ENCODE measurements at places on chromosomes 11 and 22. TPM values are rescaled to one million over a fixed set of nuclear protein-coding genes. Genes with fewer than 3 reads are reported as not detected.

DNA sequence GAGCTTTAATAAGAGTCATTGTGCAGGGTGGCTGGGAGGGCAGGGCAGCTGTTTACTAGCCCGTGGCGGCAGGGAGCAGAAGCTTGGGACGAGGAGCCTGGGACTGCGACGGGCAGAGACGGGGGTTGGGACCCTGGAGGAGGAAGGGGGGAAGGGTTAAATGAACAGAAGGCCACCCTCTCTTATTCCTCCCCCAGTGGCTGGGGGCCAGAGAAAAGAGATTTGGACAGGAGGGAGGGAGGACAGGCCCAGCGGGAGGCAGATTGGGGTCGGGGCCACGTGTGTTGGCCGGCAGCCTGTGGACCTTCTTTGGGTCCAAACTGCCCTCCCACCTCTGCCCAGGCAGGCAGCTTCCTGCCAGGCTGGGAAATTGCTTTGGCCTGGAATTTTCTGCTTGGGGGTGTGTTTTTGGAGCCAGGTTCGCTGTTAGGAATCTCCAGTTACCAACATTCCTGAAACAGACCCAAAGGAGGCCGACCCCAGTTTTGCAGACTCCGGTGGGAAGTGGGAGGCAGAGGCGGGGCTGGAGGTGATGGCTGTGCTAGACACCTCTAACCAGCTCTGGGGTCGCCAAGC is 50.2 kb downstream of the APOL3 start:
- no peak for DNase-seq

DNA sequence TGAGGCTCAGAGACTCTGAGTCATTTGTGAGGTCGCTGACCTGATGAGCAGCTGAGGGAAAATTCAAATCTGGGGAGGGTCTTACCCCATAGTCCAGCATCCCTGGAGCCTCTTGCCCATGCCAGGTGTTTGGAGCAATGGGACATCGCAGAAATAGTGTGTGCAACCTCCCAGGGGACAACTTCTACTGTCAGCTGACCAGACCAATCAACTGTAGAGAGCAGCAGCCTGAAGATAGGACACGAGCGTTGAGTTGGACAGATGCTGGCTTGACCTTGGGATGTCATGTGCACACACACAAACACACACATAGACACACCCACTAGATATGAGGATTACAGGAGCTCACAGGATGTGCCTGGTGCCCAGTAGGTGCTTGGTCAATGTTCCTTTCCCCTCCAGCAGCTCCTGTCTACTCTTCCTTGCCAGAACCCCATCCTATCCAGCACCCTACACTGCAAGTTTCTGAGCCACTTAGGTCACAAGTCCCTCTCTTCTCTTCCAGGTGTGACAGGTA is 59.1 kb upstream of the MPEG1 start:
- DNase-seq: no peak

DNA sequence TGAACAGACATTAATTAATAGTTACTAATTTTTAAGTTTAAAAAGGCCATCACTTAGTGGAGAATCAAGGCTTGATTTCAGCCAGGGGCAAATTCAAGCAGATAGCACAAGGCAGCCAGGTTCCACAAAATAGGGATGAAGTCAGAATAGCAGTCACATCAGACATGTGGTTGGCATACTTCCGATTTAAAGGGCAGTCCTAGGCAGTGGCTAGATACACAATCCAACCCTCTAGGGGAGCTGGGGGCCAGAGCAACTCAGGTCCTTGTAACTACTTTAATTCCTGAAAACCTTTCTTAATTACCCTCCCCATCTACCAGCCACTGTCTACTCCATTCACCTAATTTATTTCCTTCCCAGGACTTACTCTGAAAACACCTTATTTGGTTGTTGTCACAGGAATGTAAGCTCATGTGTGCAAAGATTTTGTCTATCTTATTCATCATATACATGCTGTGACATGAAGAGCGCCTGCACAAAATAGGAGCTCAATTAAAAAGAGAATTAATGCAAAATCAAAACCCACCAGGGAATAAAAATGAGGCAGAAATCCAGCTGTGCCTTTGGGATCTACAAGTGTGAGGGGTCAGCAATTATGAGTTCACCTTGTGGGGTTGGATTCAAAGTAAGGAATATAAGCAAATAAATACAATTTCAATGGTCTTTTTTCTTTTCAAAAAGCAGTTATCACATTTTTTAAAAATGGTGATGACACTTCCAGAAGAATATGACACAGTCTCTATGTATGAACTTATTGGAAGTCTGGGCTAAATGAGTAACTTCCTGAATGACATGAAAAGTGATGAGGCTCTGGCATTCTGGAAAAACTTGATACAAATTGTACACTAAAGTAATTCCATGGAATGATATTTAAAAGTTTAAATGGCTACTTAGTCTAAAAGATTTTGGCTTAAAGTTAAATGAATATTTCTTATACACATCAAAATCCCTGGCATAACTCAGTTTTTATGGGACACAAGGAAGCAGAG is 53.8 kb downstream of the COPB1 start:
- DNase-seq: no peak

GRCh38 chr22:28882545-28882877 is 861 bp upstream of the ZNRF3 start:
- DNase-seq: no peak

DNA sequence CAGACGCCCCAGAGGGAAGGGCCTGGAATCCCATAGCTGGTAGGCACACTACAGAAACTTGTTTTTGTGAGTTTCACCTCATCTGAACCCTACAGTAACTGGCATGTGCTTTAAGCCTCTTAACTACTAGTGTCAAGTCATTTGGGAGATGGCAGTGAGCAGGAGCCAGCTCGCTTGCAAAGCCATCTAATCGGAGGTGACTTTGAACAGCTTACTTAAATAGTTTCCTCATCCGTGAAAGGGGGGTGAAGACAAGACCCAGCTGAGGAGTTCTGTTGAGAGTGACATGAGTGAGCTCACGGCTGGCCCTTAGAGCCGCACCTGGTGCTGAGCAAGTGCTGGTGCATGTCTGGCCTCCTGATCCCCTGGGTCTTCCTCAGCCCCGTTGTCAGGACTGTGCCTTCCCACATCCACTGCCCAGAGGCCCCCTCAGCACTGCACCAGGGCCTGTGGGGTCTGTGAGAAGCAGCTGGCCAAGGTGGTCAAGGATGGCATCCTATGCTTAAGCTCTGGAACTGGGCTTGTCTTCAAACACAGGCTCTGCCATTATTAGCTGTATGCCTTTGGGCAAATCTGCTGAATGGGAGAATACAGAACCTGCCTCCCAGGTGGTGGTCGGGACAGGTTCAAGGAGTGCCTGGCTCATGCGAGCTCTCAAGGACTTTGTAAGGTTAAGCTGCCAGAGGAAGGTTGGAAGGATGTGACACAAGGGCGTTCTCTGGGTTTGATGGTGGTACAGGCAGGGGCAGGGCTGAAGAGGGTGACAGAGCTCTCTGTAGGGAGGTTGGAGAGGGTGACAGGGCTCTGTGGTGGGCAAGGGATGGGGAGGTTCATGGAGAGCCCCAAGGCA is 27.3 kb downstream of the INCENP start:
- no peak for DNase-seq

- DNase-seq: no peak
Observed at GRCh38 chr11:120305286-120305685, 19.8 kb upstream of the TLCD5 start.

GRCh38 chr22:49015993-49016908 is 811.4 kb downstream of the BRD1 start:
- DNase-seq: no peak

DNA sequence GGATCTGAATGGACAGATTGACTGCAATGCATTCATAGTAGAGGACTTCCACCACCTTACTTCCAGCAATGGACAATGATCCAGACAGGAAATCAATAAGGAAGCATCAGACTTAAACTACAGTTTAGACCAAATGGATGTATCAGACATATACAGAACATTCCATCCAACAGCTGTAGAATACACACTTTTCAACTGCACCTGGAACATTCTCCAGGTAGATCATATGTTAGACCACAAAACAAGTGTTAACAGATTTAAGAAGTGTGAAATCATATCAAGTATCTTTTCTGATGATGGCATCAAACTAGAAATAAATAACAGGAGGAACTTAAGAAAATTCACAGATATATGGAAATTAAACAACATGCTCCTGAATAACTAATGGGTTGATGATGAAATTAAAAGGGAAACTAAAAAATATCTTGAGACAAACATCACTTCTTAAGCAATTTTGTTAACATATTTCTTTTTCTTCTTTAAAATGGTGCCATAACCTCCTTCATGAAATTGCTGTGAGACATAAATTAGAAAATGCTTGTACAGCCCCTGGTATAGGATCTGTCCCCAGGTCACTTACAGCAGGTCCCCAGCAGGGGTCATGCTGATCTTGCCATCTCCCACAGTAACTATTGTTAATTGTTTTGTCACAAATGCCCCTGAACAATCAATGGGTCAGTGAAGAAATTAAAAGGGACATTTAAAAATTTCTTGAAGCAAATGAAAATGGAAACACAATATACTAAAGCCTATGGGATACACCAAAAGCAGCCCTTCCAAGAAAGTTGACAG is 100.0 kb upstream of the OR4B1 start:
- DNase-seq: peak; percentile 35

DNA sequence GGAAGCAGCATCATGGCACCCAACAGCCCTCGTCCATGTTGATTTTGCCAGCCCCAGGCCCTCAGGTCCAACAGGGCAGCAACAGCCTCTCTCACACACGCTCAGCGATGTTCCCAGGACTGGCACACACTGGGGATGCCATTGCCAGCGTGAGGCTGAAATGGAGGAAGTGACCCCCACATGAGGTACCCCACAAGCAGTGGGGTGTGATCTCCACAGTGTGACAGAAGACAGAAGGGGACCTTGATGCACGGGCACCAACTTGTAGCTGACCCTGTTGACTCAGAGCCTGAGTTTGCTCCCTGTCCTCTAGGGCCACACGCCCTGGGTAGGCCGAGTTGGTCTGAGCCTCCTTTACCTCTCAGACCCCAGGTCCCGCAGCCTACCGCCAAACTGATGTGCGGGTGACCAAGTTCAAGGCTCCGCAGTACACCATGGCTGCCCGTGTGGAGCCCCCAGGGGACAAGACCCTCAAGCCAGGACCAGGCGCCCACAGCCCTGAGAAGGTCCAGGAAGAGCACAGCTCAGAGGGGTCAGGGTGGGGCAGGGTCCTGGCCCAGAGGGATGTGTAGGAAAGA is 6.2 kb downstream of the SCGB1C1 start:
- DNase-seq: no peak

DNA sequence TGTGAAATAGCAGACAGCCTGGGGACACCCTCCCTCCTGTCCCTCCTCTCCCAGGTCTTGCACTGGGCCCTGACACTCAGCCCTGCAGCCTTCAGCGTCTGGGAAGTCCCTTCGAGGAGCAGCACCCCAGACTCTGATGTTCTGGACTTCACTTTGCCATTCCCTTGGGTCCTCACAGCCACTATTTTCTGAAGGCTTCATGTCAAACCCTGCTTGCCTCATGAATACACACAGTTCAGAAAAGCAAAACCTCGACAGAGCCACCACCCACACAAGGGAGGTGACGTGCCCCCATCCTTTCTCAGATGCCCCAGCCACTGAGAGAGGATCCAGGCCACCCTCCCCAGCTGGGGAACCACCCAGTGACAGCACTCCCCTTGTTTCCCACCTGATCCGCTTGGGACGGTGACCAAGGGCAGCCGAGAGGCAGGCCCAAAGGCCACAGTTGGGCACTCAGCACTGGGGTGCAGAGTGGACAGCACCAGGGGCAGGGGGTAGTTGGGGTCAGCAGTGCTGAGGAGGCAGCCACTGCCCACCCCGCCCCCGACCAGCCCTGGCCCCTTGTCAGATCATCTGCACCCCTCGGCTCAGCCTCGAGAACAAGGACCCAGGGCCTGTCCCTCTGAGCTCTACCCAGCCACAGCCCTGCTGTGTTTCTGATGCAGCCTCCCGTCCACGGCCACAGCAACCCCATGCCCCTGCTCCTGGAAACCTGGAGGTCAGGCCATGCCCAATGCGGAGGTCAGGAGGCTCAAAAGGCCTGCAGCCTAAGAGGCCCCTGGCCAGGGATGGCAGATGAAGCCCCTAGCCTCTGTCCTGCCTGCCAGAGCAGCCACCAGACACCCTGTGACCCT is 3.1 kb upstream of the TNNT3 start:
- no peak for DNase-seq

DNA sequence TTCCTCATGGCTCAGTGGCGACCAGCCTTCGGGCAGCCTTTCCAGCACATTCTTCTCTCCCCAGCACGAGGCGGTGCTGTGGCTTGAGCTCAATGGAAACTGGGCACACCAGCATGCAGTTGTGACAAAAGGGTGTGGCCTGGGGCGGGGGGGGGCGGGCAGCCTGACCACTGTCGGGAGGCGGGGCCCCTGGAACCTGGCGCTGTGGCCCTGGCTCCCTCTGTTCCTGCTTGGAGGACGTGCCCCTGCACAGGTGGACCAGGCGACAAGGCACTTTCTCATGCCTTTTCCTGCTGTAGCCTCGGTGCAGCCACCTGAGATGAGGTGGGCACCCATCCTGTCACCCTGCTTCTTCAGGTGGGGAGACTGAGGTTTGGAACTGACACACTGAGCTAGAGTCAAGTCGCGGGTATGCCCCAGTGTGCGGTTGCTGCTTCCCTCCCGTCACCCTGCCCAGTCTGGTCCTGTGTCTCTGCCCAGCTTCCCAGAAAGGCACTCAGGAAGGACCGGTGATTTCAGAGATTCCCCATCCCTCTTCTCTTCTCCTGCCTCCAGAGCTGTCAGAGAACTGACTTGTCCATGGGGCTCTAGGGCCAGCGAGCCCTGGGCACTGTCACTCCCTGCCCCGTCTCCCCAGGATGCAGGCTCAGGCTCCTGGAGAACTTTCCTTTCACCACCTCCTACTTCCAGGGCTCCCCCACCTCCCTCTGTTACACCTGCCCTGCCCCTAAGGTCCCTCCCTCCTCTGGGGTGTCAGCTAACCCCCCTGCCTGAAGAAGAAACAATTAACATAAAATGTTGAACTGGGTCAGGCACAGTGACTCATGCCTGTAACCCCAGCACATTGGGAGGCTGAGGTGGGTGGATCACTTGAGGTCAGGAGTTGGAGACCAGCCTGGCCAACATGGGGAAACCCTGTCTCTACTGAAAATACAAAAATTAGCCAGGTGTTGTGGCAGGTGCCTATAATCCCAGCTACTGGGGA is 9.9 kb downstream of the B3GAT1 start:
- DNase-seq: no peak

- DNase-seq: peak; percentile 76
Observed at GRCh38 chr11:1298695-1299492, 10.5 kb downstream of the TOLLIP start.

DNA sequence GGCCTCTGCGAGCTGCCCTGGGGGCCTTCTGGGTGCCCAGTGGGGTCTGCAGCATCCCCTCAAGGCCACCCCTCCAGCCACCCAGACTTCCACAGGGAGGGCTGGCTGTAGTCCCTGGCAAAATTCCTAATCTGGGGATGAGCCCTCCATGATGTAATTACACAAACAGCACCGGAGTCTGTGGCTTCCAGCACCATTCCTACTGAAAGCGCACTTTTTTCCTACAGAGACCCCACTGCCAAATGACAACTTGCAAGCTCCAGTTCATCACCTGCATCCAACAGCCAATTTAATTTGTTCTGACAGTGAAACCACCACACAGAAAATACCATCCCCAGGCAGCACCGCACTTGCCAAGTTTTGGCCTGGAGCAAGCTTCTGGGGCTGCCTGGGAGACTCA is 70.4 kb downstream of the TRMU start:
- DNase-seq: no peak

The UPK3A gene
- not detected for polyA plus RNA-seq

The SCGB1A1 gene
- polyA plus RNA-seq: not detected

The NRIP3 gene
- 0.57 TPM for polyA plus RNA-seq

The HTR3B gene
- not detected for polyA plus RNA-seq

The CHRNA10 gene
- 1.1 TPM for polyA plus RNA-seq

The LRRC75B gene
- 7.1 TPM for polyA plus RNA-seq

The SLC5A12 gene
- polyA plus RNA-seq: not detected

Data from A549 (cell line).